Stimulated activated naive CD4-positive, alpha-beta T cell treated with Interleukin-2 at 50 U/mL for 16 hours (primary cell): ENCODE measurements at places on chromosomes 1 and 21.

- no peak for DNase-seq
Measured at GRCh38 chr1:117698398-117699160, 92.7 kb downstream of the TENT5C start.

- no peak for DNase-seq
Measured at GRCh38 chr1:230818367-230818766, 50.0 kb downstream of the C1orf198 start.

- DNase-seq: no peak
Measured at GRCh38 chr1:30151826-30152225, 571.6 kb downstream of the MATN1 start.

DNA sequence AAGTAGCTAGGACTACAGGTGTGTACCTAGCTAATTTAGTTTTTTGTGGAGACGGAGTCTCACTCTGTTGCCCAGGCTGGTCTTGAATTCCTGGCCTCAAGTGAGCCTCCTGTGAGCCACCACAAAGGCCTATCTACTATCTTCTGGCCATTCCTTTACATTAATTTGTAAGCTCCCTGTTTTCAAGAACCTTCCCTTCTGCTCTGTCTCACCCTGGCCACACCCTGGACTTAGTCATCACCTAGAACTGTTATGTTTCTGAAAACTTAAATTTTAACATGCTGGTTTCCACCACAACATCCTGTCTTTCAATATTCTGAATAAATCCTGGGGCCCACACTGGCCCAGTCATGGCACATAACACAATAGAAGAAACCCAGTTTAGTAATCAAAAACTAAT lies 4.9 kb upstream of the B4GALT3 start:
- peak; percentile 64 for DNase-seq

DNA sequence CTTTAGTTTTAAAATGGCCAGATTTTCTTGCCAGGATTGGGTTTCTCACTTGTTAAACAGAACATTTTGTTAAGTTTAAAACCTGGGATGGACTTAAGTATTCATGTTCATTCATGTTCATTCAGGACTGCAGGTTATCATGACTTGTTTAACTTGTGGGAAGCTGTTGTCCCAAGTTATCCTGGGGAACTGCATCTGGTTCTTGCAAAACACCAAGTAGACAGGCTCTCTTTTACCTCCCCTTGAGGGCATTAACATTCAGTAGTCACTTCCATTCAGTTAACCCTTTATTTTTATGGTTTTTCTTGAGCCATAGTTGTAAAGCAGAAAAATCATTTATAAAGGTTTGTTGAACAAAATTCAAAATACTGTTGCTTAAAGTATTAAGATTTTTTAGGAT lies 8.1 kb downstream of the SOD1 start:
- DNase-seq: no peak

DNA sequence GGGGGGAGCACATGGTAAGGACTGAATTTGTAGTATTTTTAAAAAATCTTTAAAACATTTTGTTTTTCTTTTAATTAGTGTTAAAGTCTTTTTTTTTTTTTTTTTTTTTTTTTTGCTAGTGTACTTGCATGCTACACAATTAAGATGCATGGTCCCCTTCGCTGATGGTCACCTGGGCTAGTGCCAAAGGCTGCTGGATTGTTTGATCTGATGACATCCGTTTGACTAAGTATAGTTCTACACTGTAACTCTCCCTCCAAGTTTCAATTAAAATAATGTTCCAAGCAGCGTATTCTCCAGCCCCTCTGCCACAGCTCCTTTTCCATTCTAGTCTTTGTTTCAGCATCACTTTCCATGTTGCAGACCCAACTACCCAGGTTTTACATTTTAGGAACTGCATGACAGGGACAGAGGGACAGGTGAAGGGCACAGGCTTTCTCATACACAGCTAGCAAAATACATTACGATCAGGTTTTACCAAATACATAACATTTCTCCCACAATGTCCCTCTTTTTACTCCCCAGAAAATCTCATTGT lies 852 bp upstream of the RAVER2 start:
- no peak for DNase-seq

- DNase-seq: no peak
Measured at GRCh38 chr1:99766378-99766800, at the start of gene FRRS1. Gene FRRS1 (minus strand): TSS chr1:99766635. CDS start chr1:99748768, 17,867 bp downstream.

- DNase-seq: peak; percentile 4
Measured at GRCh38 chr21:44583800-44584147, 3.4 kb upstream of the KRTAP10-5 start.

DNA sequence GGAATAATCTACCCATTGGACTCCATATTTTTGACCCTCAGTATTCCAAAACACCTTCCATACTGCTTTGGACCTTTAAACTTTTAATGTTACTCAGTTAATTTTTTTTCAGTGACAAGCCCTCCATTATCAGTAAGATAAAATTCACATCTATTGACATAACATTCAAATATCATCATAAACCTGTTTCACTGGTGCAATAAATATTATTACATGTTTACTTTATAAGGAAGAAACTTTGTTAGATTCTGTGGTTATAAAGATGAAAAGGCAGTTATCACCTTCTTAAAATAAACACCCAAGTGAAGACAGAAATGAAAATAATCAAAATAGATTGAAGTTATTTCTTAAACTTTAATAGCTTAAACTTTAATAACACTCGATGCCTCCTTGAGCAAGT lies 758.5 kb upstream of the ADGRL2 start:
- DNase-seq: no peak

DNA sequence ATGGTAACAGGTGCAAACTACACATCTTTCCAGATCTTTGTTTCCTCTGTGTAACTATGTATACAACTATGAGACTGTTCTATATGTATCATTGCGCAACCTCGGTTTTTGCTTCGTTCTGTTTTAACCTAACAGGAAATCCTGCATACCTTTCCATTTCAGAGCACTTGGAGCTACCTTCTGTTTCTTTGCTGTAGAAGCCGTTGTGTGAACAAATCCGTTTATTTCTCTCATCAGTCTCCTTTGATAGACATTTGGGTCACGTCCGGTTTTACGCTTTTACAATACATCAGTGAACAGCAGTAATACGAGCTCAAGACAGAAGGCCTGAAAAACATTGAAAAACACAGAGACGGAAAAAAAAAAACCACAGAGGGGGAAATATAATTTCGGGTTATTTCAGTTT lies 10.5 kb downstream of the ATP5IF1 start:
- DNase-seq: no peak

DNA sequence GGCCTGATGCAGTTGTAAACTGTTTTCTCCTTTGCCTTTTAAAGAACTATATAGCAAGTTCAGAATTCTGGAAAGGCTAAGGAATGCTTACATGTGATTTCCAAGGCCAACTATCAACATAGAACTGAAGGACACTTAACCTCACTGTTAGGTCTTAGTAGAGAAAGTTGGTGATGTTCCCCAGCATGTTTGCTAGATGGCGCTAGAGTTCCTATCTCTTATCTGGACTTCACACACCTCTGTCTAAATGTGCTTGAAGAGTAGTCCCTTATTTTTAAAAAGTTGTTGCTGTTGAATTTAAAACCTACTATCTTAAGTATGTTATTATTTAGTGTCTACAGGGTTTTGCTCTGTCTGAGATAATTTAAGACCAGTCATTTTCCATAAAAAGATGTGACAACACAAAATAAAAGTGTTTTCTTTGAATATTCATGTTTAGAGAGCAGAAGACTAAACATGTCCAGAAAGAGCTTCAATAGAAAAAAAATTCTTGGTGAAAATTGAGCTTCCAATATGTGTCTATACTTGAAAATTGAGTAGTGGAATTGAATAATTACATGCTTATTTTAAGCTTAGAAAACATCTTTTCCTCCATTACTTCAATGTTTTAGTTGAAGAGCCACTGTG lies 237.3 kb downstream of the S1PR1 start:
- DNase-seq: no peak

DNA sequence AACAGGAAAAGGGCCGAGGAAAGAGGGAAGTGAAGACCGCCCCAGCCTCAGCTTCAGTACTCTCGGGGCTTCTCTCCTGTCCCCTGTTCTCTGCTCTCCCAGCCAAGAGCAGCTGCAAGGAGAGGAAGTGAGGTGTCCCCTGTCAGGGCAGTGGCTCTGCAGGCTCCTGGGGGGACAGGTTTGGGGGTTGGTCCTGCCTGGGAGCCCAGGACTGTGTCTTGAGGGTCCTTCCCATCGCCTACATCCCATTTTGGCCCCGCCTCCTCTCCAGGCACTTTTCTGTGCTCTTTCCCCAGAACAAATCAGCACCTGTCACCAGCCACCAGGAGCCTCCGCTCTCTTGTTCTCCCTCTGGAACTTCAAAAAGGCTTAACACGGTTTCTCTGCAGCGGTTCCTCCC lies 82.6 kb downstream of the VWA5B1 start:
- no peak for DNase-seq

GRCh38 chr1:228339059-228339704 lies 67.5 kb downstream of the TRIM11 start:
- DNase-seq: no peak

DNA sequence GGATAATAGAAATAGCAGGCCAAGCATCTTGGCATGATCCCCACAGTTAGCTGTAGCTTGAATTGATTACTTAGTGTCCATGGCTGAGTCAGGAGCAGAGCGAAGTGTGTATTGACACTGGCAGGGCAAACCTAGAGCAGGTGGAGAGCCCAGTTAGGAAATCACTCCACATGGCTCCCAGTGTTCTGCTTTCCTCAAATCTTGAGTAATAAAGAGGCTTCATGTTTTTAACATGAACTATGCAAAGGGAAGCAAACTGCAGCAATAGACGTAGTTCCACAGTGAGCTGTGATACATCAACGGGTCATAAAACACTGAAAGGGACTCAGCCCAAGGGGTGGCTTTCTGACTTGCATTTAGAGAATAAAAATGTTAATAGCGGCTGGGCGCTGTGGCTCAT lies 28.9 kb downstream of the RHEX start:
- no peak for DNase-seq

DNA sequence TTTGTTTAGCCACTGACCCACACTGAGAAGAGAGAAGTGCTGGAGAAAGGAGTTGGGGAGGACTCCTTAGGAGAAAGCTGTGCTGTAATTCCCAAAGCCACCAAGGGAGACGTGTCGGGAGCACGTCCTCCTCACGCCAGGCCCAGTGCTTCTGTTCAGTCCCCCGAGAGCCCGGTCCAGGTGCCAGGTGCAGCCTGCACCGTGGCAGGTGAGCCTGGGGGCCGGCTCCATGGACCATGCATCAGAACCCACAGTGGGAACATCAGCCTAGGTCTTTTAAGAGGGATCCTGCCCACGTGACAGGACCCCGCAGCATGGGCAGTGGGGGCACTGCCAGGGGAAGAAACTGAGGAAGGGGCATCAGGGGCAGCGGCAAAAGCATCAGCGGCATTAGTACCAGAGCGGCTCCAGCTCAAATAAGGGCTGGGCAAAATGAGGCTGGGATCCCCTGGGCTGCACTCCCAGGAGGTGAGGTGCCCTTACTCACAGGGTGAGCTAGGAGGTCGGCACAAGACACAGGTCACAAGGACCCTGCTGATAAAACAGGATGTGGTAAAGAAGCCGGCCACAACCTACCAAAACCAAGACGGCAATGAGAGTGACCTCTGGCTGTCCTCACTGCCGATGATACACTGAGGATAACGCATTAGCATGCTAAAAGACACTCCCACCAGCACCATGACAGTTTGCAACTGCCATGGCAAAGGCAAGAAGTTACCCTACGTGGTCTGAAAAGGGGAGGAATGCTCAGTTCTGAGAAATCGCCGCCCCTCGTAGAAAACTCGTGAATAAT lies 24.6 kb upstream of the PRDM15 start:
- no peak for DNase-seq

- DNase-seq: no peak
Measured at GRCh38 chr1:168443899-168444298, 99.9 kb downstream of the XCL2 start.

DNA sequence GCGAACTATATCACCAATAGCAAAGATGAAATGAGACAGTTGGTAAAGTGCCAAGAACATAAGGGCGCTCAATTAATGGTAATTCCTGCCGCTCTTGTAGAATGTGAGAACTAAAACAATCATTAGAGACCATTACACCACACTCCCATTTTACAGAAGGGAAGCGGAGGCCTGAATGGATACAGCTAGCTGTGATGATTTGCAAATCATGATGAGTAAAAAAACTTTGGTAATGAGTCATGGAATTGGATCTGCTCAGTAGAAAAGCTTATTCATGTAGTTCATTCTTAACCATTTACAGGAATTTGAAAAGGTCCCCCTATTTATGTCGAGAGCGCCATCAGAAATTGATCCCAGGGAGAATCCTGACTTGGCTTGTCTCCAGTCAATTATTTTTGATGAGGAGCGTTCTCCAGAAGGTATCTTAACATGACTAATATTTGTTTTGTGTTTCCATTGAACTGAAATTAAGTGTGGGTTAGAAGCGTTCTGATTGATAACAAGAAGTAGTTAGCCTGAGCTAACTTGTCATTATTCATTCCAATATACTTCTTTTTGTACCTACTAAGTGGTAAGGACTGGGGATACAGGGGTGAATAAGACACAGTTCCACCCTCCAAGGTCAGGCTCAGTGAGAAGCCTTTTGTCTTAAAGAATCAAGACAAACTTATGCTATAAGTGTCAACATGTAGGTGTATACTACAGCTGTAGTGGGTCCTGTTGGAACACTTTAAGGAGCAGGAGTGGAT lies 812 bp downstream of the TTC4 start:
- no peak for DNase-seq

DNA sequence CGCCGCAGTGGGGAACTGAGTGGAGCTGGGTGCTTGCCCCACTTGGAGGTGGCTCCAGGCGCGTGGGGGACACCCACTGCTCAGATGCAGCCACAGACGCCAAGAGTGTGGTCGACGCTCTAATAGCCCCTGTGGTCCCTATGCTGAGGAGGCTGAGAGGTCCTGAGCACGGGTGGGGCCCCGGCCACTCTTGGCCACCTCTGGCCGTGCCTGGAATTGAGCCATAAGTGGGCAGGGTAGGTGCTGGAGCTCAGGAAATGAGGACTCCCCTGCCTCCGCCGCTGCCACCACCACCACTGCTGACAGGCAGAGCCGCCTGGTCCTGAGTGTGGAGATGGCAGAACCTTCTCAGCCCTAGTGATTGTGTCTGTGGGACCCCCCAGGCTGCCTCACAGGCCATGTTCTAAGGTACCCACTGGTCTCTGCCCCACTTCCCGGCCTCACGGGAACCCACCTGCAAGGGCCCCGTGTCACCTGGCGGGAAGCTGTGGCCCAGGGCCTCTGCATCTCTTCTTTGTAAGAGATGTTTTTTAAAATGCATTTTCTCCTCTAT lies 34.6 kb upstream of the DIP2A start:
- no peak for DNase-seq

- peak; percentile 4 for DNase-seq
Measured at GRCh38 chr21:33434770-33435360, 31.7 kb downstream of the IFNGR2 start.

DNA sequence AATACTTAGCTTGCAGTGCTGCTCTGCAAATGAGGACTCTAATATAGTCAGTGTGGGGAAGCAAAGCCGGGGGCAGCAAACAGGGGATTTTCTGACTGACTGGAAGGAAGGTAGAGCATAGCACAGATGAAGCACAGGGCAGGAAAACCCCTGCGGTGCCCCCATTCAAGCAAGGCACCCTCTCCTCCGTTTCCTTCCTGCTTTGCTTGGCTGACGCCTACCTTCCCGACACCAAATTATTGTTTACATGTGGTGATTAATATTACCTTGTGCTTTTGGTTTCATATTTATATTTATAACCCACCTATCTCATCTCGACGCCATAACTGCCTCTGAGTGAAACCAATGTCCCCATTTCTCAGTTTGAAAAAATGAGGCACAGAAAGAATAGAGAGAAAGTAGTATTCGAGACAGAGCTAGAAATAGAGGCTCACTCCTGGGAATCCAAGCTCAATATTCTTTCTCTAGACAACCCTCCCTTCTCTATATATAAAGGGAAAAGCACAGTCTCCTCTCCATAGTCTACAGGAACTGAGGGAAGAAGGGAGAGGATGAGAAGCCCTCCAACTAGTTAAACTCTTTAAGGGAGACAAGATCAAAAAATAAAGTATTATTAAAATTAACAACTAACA lies 41.3 kb downstream of the PIK3C2B start:
- peak; percentile 78 for DNase-seq

- no peak for DNase-seq
Measured at GRCh38 chr1:16184557-16185303, 27.7 kb downstream of the ARHGEF19 start.
